ENCODE measurements at places on chromosomes 7 and 10.

DNA sequence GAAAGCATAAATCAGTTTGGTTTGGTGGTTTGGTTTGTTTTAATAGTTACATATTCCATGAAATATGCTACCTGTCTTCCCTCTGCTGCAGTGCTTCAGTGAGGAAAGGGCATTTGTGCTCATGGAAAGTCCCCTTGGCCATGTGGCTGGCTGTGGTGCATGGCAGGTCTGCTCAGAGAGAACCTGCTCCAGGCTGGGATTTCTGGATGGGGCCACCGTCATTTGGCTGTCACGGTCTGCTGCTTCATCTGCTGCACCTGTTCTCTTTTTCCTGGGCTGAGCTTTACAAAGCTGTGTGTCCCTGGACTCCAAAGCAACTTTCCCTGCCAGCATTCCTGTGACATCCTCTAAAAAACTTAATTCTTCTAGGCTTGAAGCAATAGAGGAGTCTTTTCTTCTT, 8.9 kb downstream of the CDK14 start:
- DNase-seq: no peak

- DNase-seq: no peak
These were observed 46.8 kb downstream of the PDE1C start for GRCh38 chr7:32023376-32023775.

DNA sequence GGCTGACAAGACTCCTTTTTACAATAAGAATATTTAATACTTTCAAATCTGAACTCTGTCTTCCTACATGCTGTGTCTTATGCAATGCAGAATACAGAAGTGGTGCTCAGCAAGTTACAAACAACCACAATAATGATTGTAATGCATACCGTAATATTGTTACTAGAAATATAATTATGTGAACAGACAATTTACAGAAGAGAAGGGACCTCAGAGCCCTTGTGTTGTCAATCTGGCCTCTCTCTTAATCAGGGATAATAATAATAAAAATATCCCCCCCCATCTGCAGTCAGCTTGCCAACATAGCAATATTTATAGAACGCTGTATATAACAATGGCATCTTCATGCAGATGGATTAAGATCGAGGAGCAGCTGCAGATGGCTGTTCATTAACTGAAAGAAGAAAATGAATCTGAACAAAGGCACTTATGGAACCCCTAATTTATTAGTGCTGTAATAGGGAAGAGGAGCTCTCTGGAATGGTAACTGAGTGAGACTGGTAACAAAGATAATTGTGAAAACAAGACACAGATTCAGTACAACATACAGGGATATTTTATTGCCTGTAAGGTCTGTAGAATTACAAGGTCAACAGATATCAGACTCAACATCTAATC, 106.3 kb downstream of the TMEM26 start:
- DNase-seq: no peak

- DNase-seq: no peak
These were observed 8.8 kb downstream of the GDI2 start for GRCh38 chr10:5804386-5804785.

DNA sequence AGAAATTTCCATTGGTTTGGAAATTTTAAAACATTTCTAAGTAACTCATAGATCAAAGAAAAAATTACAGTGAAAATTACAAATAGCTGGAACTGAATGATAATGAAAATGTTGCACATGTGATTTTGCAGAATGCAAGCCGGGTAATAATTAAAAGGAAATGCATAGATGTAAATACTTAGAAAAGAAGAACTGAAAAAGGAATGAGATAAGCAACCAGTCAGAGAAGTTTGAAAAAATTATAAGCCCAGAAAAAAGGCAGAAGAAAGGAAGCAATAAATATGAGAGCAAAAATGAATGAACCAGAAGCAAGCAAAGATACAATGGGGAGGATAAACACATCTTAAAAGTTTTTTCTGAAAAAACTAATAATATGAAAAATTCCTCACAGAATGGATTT, 3.2 kb upstream of the TMEM273 start:
- DNase-seq: no peak

GRCh38 chr7:22632674-22633073, 94.3 kb upstream of the IL6 start:
- DNase-seq: no peak

DNA sequence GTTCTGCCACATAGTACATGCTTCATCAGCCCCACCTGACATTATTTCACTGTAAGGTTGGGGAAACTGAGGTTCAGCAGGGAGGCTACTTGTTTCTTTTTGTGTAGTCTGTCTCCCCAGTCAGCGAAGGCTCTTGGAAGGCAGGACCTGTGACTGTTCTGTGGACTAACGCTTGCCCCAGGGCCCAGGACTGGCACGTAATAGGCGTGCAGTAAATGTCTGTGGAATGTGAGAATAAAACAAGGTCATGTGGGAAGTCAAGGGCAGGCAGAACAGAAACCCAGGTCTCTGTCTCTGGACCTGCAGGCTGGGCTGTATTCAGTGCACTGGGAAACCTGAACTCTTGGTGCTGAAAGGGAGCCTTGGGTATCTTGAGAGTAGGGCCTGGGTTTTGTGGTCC, 168.7 kb downstream of the RPS24 start:
- no peak for DNase-seq

DNA sequence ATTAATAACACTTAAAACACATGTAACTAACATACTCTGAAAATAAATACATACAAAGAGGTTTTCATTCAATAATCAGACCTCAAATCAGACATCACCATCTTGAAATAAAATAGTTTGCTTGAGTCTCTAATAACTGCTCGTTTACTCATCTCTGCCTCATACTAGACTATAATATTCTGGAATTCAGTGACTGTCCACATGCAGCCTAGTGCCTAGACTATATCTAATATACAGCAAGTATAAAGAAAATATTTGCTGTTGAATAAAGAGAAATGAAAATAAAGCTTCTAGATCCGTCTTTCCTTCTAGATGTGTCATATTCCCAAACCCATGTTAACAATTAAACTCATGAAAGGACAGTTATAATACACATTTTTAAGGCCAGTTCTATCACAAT, 236.3 kb upstream of the LRRN3 start:
- no peak for DNase-seq

DNA sequence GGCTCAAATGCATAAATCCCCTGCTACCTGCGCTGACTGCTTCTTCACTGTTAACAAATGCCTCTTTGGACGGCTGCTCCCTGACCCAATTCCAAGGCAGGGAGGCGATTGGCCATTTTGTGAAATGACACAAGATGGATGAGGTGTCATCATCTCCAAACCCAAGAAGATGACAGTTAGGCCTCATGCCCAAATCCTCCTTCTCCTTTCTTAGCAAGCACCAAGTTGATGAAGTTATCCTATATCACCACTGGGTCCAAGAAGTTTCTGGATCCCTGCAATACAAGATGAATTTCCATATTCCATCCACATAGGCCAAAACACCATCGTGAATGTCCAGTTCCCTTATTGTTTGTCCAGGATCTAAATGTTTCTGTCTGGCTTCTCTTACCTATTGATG, 98.5 kb upstream of the RAB11FIP2 start:
- no peak for DNase-seq

DNA sequence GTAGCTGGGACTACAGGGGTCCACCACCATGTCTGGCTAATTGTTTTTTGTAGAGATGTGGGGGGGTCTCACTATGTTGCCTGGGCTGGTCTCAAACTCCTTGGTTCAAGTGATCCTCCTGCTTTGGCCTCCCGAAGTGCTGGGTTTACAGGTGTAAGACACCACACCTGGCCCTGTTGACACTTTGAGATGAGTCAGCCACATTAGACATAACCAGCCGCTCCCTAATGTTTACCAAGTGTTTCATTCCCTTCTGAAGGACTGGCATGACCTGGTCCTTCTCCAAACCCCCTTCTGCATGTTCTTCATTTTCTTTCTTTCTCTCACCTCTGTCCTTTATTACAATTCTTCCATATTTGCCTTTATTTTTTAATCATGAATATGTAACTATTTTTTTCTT, 67.8 kb downstream of the TAF3 start:
- no peak for DNase-seq

DNA sequence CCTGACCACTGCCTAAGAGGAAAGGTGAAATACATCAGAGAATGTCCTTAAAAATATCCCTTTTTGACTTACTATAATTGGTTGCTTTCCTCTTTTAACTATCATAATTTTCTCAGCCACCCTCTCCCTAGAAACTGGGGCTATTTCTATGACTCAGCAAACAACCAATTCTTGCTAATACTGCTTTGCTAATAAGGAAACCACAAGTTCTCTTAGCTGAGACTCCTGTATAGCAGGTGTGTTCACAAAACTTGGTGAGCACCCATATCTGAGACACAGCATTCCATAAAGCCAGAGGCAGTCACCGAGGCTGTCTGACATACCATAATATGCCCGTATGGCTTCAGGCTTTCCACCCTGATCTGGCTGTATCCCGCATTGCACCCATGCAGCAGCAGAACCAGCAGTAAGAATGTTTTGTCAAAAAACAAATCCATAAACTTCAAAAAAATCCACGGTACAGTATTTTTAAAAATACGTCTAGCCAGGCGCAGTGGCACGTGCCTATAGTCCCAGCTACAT, 191.7 kb upstream of the C7orf33 start:
- DNase-seq: no peak

GRCh38 chr7:87658553-87658952, 30.4 kb downstream of the RUNDC3B start:
- no peak for DNase-seq

DNA sequence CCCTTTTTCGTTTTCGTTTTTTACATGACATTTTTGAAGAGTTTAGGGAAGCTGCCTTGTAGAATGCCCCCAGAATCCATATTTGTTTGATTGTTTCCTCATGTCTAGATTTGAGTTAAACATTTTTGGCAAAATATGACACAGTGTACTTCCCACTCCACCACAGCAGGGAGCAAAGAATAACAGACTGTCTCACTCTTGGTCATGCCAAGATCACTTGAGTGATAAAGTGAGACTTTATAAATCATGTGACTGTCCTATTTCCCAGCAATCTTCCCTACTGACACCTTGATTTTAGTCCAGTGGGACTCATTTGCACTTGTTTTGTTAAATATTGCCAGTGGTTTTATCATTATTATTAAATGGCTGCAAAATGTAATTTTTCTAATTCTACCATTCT, 44.4 kb upstream of the USP6NL start:
- no peak for DNase-seq

- DNase-seq: no peak
These were observed 207.0 kb downstream of the DNAJB6 start for GRCh38 chr7:157543791-157544190.

DNA sequence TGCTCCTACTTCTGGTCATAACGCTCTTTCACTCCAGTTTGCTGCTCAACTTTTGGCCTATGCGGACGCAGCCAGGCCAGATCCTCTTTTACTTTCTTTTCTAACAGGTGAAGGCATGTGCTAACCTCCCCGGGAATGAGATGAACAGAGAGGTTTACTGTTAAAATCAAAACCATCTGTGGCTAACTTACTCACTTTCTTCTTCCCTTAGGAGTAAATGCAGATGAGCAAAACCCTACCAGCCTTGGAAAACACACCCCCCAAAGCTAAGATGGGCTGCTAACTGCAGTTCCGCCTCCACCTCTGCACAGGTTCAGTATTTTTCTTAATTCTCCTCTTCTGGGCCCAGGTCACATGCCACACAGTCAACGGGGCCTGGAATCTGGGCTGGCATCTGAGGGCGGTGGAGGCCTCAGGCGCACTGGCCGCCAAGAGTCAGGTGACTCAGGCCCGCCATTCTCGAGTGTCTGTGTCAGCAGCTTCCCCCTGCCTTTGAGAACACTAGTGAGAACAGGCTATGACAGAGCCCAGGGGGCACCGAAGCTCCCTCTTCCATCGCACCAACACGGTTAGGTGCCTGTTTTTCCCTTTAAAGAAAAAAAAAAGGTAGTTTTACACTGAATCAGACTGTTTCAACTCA, 11.1 kb downstream of the FAM53B start:
- DNase-seq: no peak

GRCh38 chr10:49500412-49500811, 38.5 kb downstream of the ERCC6 start:
- no peak for DNase-seq

GRCh38 chr10:132407846-132408278, 10.9 kb downstream of the PWWP2B start:
- no peak for DNase-seq

GRCh38 chr7:50310361-50310760, 5.8 kb downstream of the IKZF1 start:
- no peak for DNase-seq

- DNase-seq: no peak
These were observed 166.5 kb downstream of the COL28A1 start for GRCh38 chr7:7369134-7369533.

GRCh38 chr7:128201067-128201689, 39.9 kb upstream of the LEP start:
- no peak for DNase-seq

DNA sequence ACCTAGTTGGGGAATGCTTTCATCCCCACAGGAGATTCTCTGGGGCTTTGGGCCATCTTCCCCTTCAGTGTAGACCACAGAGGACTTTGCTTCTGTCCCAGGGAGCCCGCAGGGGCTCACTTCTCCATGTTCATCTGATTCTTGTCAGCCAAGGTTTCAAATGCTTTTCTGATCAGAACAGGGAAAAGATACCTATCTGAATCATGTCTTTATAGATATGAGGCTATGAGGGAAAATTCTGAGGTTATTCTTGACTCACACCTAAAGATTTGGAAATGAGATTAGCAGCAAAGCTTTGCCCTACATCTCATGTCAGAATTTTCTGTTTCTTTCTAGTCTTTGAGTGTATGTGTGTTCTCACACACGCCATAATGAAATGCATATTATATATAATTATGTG, 53.3 kb downstream of the FIGNL1 start:
- DNase-seq: no peak

GRCh38 chr10:112265745-112266144, 17.5 kb upstream of the TECTB start:
- DNase-seq: no peak

GRCh38 chr10:70312972-70313371, 29.2 kb upstream of the NPFFR1 start:
- no peak for DNase-seq

DNA sequence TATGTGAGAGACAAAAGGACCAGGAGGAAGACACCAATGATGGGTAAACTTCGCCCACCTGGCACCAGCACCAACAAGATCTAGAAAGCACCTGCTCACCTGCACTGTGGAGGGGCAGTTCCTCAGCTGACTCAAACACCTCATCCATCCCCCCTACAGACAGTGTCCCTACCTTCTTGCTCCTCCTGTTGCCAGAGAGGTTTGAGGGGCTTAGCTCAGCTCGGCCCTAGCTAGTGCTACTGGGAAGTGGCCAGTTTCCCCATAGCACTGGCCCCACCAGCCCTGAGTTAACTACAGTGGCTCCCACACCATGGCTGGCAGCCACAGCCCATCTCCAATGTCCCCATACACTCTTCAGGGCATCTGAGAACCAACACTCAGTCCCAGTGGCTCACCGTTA, 70.8 kb downstream of the GRID1 start:
- DNase-seq: no peak

DNA sequence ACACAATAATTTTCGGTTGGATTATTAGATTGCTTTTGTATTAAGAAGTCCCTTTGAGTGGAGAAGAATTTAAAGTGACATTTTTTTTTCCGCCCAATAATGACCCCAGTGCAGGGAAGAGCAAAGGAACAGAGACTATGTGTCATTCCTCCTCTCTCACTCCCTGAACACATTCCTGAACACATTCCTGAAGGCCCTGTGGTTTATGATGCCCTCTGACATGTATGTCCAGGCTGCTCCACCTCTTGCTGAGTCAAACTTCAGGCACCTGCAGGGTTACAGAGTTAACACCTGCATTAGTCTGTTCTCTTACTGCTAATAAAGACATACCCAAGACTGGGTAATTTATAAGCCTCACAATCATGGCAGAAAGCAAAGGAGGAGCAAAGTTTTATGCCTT, 704.0 kb upstream of the LRRN3 start:
- DNase-seq: no peak
